ENCODE measurements at places on chromosomes 4 and X.

GRCh38 chr4:100929758-100930157 is 411.9 kb upstream of the EMCN start:
- no peak for DNase-seq

DNA sequence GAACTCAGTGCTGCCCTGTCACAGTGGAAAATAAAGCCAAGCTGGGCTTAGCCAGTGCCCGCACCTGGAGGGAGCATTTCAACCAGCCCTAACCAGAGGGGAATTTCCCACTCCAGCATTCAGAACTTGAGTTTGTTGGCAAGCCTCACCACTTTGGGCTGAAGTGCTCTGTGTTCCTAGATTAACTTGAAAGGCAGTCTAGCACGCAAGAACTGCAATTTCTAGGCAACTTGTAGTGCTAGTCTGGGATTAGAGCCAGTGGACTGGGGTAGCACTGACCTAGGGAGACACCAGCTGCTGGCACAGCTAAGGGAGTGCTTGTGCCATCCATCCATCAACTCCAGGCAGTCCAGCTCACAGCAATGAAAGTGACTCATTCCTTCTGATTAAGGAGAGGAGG is 1060.6 kb upstream of the GRID2 start:
- no peak for DNase-seq

GRCh38 chrX:67044029-67044653 is 405.3 kb upstream of the EDA2R start:
- DNase-seq = no peak

DNA sequence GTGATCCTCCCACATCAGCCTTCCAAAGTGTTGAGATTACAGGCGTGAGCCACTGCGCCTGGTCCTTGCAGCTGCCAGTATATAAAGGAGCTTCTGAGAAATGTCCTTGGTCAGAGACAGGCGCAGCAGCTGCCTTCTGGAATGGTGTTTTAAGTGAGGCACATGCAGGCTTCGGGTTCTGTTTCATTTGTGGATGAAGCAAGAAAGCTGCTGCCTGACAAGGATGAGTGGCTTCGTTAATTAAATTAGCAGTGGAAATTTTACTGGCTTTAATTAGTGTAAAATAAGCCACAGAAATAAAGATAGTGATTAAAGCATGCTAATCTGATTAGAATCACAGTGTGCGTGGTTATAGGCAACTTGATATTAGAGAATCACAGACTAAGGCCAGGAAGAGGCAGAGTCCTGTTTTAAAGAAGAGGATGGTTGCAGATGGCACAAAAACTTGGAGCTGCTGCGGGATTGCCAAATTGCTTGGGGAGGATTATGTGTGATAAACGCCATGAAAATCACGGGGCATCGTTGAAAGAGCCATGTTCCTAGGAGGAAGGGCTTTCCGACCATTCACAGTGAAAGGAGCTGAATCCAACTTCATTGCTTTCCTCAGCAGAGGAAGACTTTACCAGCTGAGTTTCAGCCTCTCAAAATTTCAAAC is 348.4 kb upstream of the FAT1 start:
- DNase-seq = no peak

DNA sequence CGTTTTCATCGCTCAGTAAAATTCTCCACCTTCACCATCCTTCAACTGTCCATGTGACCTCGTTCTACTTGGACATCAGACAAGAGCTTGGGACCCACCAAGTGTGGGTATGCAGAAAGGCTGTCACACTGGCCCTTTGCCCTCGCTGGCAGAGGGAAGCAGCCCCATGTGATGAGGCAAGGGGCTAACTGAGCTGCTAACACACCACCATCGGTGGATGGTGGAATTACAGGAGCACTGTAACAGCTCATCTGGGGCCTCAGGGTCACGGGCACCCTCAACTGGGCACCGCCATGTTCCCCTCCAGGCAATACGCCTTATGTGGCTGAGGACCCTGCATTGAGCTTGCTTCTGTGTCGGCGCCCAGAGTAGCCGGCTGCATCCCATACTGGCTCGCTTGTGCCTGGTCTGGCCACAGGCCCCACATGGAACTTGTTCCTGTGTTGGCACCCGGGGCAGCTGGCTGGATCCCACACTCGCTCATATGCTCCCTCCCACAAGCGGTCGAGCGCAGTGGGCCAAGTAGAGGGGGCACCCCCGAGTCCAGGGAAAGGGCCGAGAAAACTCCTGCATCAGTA is 109.5 kb downstream of the TAB3 start:
- DNase-seq = no peak

GRCh38 chr4:6582889-6583490 is 8.0 kb downstream of the MAN2B2 start:
- DNase-seq = no peak

DNA sequence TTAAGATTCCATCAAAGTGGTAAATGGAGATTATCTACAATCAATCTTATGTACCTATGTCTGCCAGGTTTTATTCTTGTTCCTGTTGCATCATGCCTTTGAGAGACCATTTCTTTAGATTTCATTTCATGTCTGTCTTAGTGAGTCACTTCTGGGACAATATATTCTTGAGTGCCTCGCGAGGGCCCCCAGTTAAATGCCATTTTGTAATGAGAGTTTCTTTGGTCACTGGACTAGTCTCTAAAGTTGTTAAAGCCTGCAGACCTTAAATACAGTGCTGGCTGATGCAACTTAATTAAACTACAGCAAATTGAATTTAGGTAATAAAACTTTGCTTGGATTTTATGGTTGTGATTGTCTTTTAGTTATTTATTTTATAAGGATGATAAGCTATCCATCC is 87.2 kb upstream of the PITX2 start:
- DNase-seq = no peak

DNA sequence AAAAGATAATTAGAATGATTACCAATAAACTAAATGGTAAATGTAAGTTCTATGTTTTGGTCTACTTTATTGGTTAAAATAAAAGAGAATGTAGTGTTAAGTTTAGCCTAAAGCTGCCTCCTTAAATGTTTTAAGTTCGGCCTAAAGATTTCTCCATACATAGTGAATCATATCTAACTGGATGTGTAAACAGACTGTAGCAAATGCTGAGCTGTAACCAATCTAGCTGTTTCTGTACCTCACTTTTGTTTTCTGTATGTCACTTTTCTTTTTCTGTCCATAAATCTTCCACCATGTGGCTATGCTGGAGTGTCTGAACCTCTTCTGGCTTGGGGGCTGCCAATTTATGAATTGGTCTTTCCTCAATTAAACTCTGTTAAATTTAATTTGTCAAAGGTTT is 121.2 kb downstream of the TBCK start:
- DNase-seq = no peak

DNA sequence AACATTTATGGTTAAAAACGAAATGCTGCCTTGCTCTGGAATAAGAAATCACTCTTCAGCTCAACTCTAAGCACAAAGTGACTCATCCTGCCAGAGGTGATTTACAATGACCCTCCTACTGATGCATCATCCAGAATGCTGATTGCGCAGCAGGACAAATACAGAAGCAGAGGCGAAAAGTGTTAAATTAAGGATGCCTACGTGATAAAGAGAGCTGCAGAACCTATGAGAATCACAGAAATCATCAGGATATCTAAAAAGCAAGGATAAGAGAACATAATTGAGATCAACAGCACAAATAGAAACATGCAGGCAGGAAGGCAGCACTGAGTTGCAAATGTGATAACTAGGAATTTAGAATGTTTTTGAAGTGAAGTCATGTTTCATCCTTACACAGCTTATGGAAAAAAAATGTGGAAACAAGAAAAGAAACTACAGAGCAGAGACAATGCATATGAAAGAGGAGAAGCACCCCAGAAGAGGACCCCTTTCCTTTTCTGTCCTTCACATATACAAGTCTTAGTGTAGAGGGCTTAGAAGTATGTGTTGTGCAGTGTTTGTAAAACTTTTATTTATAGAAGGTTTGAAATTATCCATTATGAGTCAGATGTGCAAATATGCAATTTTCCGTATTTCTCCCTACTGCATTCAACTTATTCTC is 188.4 kb downstream of the SLC7A11 start:
- no peak for DNase-seq

DNA sequence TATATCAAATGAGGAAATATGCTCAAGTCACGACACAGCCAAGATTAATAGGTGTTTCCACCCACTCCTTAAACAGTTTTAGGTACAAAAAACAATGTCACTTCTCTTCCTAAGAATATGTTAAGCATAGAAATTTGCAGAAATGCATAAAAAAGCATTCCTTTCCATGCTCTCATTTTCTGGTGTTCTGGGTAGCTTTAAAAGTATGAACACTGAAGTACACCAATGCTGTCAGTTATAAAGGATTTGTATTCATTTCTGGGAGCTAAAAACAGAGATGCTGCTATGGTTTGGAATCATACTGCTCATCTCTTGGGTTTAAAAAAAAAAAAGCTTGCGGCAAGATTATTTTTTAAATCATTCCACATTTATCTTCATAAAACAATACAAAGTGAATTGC is 20.8 kb downstream of the SH3RF1 start:
- no peak for DNase-seq

DNA sequence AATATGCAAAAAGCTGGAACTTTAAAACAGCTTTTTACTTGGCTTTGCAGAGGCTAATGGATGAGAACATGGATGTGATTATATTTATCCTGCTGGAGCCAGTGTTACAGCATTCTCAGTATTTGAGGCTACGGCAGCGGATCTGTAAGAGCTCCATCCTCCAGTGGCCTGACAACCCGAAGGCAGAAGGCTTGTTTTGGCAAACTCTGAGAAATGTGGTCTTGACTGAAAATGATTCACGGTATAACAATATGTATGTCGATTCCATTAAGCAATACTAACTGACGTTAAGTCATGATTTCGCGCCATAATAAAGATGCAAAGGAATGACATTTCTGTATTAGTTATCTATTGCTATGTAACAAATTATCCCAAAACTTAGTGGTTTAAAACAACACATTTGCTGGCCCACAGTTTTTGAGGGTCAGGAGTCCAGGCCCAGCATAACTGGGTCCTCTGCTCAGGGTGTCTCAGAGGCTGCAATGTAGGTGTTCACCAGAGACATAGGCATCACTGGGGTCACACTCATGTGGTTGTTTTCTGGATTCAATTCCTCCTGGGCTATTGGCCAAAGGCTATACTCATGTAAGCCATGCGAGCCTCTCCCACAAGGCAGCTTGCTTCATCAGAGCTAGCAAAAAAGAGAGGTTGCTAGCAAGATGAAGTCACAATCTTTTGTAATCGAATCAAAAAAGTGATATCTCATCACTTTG is 15.6 kb downstream of the TLR8 start:
- no peak for DNase-seq

GRCh38 chr4:24419181-24420034 is 164.9 kb downstream of the DHX15 start:
- peak; percentile 65 for DNase-seq

All from stimulated activated CD4-positive, alpha-beta T cell treated with anti-CD3 and anti-CD28 coated beads, Interleukin-12 subunit alpha, Interleukin-12 subunit beta, amount 100 ng/mL, for 24 hours (primary cell).